ENCODE measurements at places on chromosomes 12 and 14. TPM values are rescaled to one million over a fixed set of nuclear protein-coding genes. Genes with fewer than 3 reads are reported as not detected.

STX2 gene
- 12.4 TPM for total RNA-seq

CRIP1 gene
- 53.9 TPM for total RNA-seq

TMEM119 gene
- total RNA-seq = not detected

FGF6 gene
- total RNA-seq = not detected

ESRRB gene
- total RNA-seq = not detected

CLEC2B gene
- total RNA-seq = not detected

SMCO2 gene
- total RNA-seq = not detected

A2M gene
- 2,807 TPM for total RNA-seq

NCOR2 gene
- total RNA-seq = 6.1 TPM

MARK3 gene
- 56.6 TPM for total RNA-seq

C12orf42 gene
- not detected for total RNA-seq

- no peak for DNase-seq
Measured at GRCh38 chr14:65476273-65476941, 63.9 kb downstream of the FUT8 start.

DNA sequence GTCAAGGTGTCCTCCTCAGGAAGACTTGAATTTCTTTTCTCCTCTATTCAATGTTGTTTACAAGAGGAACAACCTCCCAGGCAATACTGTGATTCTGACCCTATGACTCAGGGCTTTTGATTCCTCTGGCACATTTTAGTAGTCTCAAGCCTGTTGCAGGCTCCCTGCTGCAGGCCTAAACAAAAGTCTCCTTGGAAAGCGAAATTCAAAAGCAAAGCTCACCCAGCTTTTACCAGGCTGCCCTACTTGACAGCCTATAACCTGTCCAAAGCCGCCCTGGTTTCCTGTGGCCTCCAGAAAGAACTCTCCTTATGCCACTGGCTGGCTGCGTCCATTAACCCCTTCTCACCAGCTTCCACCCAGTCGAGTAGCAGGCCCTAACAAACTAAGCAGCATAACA lies 11.6 kb downstream of the FGD6 start:
- DNase-seq = no peak

DNA sequence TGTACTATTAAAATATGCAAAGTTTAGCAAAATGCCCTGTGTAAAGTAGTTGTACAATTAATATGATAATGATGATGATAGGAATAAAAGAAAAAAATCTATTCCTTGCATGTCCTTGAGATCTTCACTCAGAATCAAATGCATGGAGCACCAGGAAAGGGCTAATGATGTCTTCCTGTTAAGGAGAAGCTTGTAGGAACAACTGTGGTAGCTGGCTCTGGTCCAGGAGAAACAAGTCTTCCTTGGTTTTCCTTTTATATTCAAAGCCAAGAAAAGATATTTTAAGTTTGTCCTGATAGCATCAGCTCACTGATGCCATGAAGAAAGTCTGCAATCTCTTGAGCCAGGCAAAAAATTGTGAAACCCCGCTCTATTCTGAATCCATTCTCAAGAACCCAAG lies 138.9 kb downstream of the PIK3C2G start:
- DNase-seq = no peak

DNA sequence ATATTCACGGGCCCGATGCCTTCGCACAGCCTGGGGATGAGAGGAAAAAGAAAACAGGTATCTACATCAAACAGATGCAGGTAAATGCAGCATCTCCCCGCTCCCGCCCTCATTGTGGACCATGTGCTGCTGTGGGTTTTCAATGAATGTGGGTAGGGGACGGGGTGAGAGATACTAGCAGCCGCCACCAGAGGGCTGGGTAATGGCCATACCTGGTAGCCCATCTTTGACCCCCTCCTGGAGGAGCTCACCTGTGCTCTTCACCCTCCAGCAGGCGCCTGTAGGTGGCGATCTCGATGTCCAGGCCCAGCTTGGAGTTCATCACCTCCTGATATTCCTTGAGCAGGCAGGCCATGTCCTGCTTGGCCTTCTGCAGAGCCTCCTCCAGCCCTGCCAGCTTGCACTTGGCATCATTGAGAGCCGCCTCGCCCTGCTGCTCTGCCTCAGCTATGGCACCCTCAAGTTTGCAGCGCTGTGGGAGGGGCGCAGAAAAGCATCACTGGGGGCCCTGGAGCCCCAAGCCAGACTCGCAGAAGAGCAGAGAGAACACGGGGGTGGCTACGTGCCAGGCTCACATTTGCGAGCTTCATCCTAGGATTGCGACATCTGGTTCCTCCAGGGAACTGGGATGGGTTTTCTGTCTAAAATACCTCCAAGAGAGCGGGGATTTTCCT lies 10.2 kb downstream of the KRT82 start:
- peak; percentile 33 for DNase-seq

GRCh38 chr12:27342536-27342935 lies 9.9 kb downstream of the BMAL2 start:
- DNase-seq = no peak

GRCh38 chr12:101055940-101056339 lies 154.1 kb downstream of the SLC5A8 start:
- no peak for DNase-seq

DNA sequence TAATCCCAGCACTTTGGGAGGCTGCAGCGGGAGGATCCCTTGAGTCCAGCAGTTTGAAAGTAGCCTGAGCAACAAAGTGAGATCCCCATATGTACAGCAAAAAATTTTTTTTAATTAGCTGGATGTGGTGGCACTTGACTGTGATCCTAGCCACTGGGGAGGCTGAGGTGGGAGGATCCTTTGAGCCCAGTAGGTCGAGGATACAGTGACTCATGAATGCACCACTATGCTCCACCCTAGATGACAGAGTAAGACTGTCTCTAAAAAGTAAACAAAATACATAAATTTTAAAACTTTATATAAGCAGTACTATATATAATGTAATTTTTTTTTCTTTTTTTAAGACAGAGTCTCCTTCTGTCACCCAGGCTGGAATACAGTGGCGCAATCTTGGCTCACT lies 115.4 kb downstream of the ESR2 start:
- no peak for DNase-seq

DNA sequence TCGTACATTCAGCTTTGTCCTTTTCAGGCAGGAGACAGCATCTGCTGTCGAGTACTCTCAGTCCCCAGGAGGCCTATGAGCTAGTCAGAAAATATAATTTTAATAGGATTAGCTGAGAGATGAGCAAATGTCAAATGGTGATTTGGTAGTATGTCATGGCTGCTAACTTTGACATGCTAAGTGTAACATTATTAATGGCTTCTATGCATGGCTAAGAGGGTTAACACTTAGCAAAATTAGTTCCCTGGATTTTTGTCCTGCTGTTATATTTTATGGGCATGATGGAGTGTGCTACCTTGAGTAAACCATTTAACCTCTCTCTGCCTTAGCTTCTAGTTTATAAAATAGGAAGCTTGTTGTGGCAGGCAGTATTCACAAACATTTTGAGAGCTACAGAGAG lies 2.9 kb upstream of the PCNX1 start:
- no peak for DNase-seq

GRCh38 chr14:74394549-74394948 lies 31.5 kb downstream of the SYNDIG1L start:
- no peak for DNase-seq

DNA sequence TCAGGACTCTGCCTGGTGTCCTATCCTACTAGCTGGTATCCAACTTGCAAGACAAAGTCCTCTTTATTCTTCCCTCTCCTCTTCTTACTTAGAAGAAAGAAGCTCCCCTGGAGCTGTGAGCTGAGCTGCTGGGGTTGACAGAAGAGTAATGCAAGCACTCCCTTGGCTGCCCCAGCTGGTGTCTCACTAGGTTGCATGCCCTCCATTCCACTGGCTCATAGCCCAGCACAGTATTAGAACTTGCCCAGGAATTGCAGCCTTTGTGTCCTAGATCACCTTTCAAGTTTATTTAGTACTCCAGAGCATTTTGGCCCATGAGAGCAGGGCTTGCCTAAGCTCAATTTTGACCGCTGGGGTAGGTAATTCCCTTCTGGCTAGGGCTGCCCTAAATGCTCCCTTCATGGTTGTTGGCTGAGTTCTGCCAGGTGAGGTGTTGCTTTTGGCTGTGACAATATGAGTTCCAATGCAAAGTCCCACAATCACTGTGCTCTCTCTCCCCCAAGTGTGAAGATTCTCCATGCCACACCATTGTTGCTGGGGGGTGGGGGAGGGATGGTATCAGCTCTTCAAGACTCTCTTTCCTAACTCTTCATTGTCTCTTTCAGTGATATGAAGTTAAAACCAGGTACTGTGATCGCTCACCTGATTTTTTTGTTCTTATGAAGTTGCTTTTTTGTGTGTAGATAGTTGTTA lies 317.4 kb upstream of the DDHD1 start:
- DNase-seq = peak; percentile 12

DNA sequence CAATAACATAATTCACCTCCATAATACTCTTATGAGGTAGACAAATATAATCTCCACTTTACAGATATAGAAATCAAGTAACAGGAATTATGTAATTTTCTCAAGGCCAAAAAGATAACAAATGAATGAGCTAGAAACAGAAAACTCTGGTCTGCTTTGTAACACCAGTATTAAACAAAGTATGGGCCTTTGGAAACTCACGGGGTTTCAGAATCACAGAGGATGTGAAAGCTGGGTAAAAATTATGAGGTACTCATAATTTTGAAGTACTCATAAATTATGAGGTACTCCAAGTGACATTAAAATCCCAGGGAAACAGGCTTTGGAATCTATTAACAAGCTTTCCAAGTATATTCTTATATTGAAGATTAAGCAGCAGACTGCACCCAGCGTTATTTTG lies 140.2 kb downstream of the MED13L start:
- DNase-seq = no peak

GRCh38 chr12:132433641-132434395 lies 56.1 kb upstream of the FBRSL1 start:
- no peak for DNase-seq

DNA sequence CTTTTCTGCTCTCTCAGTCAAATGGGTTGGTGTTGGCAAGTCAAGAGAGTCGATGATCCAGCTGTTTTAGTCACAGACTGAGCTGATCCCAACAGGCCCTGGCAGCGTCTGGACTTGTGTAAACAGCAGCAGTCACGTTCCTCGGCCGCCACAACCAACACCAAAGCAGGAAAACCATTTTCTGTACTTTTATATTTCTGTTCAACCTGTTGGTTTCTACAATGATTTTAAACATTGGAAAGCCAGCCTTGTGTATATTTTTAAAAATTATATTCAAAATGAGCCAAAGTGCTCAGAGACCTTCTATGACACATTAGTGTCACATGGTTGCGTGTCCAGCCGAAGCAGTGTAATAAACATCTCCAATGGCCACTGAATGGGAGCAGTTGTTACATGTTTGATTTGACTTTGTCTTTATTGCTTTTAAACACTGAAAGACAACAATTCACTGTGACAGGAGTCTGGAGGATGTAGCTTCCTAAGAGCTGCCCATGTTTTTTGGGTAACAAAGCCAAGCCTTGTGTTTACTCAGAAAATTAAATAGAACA lies 5.9 kb upstream of the SIVA1 start:
- DNase-seq = no peak

GRCh38 chr12:104729610-104730446 lies 228.3 kb downstream of the SLC41A2 start:
- no peak for DNase-seq

DNA sequence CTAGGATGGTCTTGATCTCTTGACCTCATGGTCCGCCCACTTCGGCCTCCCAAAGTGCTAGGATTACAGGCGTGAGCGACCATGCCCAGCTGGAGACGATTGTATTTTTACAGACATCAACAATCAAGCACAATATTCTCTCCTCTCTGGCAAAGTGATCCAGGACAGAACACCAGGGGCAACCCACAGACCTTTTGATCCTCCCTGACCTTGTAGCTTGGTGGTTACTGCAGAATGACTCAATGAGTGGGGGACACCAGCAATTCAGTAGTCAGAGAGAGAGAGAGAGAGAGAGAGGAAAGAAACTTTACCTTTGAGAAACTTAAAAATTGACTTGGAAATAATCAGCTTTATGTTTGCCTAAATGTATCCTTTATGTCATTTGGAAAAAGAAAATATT lies 51.2 kb downstream of the DRAM1 start:
- DNase-seq = no peak

DNA sequence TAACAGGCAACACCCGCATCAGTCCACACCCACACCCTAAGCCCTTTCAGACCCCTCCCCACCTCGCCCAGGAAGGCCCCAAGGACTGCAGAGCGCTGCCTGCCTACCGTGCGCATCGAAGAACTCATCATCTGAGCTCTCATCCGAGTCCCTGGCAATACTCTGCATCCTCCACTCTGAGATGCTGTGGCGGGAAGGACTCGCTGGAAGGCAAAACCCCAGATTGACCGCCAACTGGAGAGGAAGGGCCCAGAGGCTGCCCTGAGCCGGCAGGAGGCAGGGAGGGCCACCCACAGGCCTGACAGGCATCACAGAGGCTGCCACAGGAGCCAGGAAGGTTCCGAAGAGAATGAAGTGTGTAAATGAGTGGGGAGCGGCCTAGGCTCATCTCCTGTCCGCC lies 23.8 kb downstream of the ARL6IP4 start:
- DNase-seq = no peak

GRCh38 chr14:38255408-38255672 lies 553 bp downstream of the CLEC14A start:
- DNase-seq = no peak

DNA sequence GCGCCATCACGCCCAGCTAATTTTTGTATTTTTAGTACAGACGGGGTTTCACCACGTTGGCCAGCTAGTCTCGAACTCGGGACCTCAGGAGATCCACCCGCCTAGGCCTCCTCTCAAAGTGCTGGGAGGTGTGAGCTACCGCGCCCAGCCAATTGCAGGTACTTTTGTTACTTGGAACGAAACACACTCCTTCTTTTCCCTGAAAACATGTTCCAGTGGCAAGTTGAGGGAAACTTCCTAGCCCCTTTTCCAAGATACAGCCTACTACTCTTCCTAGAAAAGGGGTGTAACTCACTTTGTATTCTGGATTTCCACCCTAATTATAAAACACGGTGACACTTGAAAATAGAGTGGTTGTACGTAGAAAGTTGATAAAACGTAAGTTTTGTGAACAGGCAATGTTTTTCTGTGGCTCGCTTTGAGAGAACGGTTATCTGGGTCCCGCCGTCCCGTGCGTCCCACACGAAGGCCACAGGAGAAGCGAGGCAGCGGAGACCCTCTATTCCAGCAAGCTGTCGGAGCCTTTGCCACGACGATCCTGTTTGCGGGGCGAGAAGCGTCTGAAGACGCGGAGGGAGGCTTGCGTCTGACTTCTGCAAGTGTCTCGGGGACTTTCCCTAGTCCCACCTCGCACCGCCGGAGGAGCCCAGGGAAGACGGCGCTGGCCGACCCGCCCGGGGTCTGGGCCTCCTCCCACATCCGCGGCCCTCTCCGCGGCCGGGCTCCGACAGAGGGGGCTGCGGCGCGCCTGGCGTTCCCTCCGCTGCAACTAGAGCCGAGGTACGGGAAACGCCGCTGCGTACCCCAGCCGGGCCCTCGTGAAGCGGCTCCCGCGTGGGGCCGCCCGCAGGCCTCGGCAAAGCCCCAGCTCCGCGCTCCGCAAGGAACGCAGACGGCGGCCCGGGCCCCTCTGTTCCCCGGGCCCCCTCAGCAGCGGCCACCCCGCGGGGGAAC lies 745 bp downstream of the CDCA4 start:
- DNase-seq = no peak

GRCh38 chr14:98931911-98932310 lies 340.1 kb downstream of the BCL11B start:
- no peak for DNase-seq

GRCh38 chr14:97217111-97217885 lies 420.1 kb downstream of the VRK1 start:
- DNase-seq = no peak

All from HepG2 (cell line).